ENCODE measurements at places on chromosomes 4 and X.
A peak's percentile ranks its signal among the peaks of the same experiment; 100 is the strongest.

- DNase-seq, result no peak
Measured at GRCh38 chr4:32962100-32962499, 2241.9 kb downstream of the PCDH7 start.

DNA sequence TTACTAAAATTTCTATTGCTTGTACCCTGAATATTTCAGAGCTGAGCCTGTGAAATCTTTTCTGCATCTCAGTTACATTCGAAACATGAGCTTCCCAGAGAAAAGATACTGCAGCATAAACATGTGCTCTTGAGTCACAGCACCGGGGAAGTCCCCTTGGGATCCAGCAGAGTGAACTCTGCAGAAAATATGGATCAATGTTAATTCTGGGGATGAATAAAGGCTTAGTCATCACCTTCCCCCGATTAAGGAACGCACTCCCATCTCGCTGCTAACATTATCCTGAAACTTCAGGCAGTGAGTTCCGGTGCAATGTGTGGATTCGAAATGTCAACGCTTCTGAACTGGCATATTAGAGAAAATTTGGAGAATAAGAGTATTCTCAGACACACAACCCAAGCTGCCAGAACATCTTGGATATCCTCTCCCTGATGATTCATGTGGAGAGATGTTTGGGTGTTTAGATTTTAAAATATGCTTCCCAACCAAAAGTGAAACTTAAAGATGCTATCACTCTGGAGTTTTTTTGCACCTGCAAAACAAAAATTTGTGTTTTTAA lies 90.8 kb downstream of the IRF2 start:
- DNase-seq, result peak; percentile 17

- no peak for DNase-seq
Measured at GRCh38 chr4:141871086-141871770, 234.8 kb downstream of the IL15 start.

GRCh38 chr4:167906851-167907250 lies 185.5 kb upstream of the ANXA10 start:
- no peak for DNase-seq

DNA sequence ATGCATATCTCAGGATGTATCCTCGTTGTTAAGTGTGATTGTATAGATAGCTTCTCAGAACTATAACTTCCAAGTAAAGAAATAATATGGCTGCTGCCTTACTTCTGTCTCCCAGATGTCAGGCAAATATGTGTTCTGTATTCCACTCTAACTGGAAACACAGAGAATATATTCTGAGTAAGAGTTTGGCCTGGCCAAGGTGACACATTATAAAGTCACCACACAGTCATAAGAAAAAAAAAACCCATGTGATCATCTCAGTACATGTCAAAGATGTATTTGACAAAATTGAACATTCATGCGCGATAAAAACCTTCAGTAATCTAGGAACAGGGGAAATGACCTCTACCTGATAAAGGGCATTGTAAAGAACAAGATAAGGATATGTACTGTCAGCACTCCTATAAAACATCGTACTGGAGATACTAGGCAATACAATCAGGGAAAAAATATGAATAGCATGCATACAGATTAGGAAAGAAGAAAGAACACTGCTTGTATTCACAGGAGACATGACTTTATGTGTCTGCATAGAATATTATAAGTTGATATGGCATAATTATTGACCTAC lies 207.1 kb downstream of the ZNF330 start:
- DNase-seq, result no peak

GRCh38 chr4:55849724-55850123 lies 3.7 kb upstream of the EXOC1 start:
- DNase-seq, result no peak

GRCh38 chr4:83207497-83208101 lies 77.0 kb downstream of the COQ2 start:
- no peak for DNase-seq

GRCh38 chr4:186954509-186954908 lies 230.9 kb upstream of the FAT1 start:
- no peak for DNase-seq

DNA sequence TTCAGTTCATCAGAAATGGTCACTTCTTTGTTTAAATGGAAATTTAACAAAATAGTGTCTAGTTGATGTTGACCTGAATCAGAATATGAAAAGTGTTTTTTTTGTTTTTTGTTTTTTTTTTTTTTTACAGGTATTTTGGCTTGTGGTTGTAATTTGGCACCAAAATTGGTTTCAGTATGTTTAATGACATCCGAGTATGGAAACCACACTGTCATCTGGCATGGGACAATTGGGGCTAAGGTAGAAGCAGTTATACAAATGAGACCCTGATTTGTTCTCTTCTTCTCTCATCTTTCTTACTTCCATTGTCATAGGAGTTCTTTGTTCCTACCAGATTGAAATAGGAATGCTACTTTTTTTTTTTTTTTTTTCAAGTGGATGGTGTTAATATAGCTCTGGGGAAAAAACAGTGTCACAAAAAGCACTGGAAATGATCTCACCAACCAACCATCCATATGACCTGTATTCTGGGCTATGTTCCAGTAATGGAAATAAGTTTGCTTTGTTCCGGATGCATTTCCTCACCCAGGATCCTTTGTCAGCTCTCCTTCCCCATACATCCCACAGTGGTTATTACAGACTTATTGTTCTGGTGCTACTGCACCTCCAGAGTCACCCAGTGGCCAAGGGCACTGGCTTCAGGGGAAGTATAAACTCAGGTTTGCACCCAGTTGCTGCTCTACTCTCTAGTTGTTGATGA lies 95.8 kb downstream of the ATXN3L start:
- DNase-seq, result peak; percentile 56
